Dermis microvascular lymphatic vessel endothelial cell (primary cell): ENCODE measurements at places on chromosomes 6 and 20. TPM values are rescaled to one million over a fixed set of nuclear protein-coding genes. Genes with fewer than 3 reads are reported as not detected.

RSPH9 gene
- 0.25 and 0.26 TPM in 2 replicates for total RNA-seq

MAS1 gene
- not detected in 2 replicates for total RNA-seq

SRSF12 gene
- under 0.01 and 0.13 TPM in 2 replicates for total RNA-seq

OR2B6 gene
- total RNA-seq: not detected in 2 replicates

TRIM10 gene
- not detected in 2 replicates for total RNA-seq

CYB5R4 gene
- 2.2 and 2.8 TPM in 2 replicates for total RNA-seq

FOXQ1 gene
- not detected in 2 replicates for total RNA-seq

SNAP25 gene
- total RNA-seq: under 0.01 TPM in 1 of 2 replicates, not detected in the other

CTNNBL1 gene
- 22.7 and 22.8 TPM in 2 replicates for total RNA-seq

DNA sequence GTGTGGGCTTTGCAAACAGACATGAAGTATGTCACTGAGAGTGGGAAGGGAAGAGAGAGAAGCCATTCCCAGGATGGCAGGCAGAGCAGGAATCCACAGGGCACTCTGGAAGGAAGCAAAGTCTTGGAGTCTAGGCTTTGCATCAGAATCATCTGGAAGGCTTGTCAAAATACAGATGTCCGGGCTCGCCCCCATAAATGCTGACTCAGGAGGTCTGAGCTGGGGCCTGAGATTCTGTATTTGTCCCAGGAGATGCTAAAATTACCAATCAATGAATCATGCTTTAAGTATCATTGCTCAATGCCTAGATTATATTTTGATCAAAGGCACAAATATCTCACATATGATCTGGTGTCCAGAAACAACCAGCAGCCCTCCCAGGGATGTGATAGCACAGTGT, 46.3 kb upstream of the PTPRT start:
- no peak for DNase-seq

- DNase-seq: no peak
Measured at GRCh38 chr6:156457601-156458000, 319.6 kb upstream of the ARID1B start.

- no peak for DNase-seq
Measured at GRCh38 chr6:145116591-145117178, 618.6 kb downstream of the EPM2A start.

- no peak for DNase-seq
Measured at GRCh38 chr6:163671355-163671754, 256.8 kb downstream of the QKI start.

DNA sequence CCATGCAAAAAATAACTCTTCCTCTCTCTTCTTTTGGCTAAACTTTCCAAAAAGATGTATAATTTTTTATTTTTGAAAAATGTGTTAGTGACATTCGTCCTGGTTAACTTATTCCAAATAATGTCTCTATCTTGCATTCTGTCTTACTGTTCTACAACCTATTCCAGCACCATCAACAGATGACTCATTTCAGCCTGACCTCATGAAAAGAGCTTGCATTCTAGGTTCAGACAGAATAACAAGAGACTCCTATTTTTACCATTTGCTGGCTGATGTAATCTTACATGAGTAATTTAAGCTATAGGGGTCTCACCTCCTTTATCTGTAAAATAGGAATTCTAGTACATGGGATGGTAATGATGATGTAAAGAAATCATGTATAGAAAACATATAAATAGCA, 109.0 kb downstream of the FUT9 start:
- no peak for DNase-seq

GRCh38 chr6:120899932-120900331, 434.3 kb downstream of the TBC1D32 start:
- DNase-seq: no peak

GRCh38 chr6:130843575-130844320, 16.5 kb downstream of the SMLR1 start:
- peak; percentile 45 for DNase-seq

DNA sequence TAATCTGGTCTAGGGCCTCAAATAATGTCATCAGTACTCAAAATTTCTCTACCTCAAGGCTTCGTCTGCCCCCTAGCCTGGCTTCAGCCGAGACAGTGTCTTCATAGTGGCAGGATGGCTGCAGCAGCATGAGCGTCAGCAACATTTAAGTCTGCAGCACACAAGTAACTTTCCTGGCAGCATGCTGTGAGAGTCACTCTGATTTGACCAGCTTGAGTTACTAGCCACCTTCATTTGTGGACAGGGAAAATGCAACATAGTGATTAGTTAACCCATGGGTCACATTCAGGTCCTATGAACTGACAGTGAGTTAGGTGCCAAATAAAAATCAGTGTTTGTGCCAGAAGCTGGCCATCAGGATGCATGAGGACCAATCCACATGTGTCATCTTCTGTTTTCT, 209.9 kb upstream of the SLC35B3 start:
- no peak for DNase-seq

DNA sequence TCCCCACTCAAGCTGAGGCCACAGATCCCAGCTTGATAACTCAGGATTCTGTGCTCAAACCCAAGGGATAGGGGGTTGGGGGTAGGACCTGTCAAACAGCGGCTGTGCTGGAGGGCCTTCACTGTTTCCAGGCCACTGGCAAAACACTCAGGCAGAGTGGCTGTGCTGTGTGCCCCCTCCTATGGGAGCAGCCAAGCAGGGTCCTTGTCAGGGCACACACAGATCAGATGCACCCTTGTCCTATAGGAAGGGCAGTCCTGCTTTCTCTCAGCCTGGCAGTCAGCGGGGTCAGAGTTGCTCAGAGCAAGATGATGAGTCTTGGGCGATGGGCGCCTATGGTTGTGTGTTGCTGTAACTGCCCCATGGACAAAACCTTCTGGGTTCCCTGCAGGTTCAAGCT, 554.8 kb downstream of the TBC1D32 start:
- no peak for DNase-seq

DNA sequence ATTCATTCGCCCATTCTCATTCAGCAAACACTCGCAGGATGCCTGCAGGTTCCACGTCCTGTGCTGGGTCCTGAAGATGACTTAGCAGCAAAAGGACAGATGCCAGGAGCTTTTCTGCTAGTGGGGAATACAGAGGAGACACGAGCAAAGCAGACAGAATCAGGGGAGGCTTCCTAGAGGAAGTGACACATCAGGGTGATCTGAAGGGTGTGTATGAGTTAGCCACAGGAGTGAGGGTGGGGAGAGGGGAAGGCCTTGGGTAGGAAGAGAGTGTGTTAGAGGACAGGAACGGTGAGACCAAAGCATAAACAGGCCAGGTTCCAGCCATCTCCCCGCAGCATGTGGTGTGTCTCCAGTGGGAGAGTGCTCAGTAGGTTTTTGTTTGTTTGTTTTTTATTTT, 73.4 kb upstream of the GTSF1L start:
- peak; percentile 4 for DNase-seq

GRCh38 chr20:45154183-45154582, 20.5 kb upstream of the PI3 start:
- no peak for DNase-seq

DNA sequence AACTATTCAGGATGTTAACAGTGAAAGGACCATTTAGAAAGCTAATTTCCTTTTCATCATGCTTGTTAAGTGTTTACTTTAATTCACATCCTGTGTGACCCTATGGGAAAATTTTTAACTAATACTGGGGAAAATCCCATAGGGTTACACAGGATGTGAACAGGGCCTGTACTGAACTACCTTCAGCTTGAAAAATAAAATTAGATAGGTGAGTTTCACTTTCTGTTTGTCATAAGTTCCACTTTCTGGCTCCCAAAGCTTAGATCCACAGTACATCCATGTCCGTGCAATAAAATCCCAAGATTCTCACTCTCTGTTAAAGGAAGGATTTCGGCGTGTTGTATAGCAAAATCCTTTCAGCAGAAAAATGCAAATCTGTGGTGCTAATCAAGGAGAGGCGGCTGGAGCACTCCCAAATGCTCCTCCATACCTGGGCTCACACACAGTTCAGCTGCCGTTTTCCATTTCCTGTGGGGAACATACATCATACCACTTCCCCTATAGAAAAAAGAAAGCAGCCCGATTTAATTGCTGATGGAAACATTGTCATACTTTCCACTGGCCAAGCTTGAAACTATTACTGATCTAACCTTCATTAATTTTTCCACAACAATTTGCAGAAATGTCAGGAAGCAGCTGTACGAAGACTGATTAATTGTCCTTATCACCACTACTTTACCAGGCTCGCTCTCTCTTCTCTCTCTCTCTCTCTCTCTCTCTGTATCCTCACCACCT, 125.2 kb downstream of the HIVEP2 start:
- DNase-seq: peak; percentile 95

DNA sequence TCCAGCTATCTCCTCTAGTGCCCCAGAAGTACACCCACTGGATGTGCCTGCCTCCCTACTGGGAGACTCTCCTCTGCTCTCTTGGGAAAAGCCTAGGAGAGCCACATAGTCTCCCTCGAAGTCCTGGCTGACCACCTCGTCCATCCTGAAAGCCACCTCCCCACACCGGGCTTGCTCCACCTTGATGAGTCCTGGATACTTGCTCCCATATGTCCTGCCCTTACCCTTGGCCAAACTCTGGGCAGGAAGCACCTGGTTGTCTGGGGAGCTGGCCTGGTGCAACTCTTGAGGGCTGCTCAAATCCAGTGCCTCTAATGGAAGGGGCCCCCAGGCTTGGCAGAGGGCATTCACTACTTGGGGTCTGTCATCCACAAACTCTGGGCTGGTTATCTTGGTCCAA, 19.3 kb downstream of the KIAA1755 start:
- DNase-seq: no peak

DNA sequence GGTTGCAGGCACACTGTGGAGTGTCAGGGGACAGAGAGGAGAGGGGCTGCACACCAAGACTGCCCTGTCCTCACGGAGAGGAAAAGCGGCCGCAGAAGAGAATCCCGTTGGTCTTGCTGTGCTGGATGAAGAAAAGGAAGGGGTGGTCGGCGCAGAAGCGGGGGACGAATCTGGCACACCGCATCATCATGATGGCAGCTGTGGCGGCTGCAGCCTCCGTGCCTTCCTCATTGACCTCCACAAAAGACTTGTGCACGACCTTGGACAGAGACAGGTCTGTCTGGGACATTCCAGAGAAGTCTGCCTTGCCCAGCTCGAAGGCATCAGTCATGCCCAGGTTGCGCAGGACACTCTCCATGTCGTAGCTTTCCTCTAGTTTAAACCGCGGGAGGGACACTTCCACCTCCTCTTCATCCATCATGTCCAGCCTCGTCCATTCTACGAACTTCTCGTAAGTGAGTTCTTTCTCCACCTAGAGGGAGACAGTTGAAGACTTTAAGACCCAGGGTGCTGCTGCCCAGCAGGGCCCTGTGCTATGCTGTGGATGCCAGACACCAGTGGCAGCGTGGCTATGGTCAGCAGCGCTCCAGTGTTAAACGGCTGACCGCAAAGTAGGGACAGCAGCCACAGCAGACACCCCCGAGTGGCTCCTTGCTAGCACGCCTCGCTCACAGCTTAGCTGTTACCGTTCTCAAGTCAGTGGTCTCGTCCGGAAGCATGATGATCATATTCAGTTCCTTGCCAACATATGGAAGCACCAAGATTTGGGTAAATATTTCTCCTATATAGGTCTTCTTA, 22.9 kb downstream of the SERPINB6 start:
- no peak for DNase-seq

GRCh38 chr20:19231359-19232035, 19.1 kb downstream of the SLC24A3 start:
- no peak for DNase-seq

DNA sequence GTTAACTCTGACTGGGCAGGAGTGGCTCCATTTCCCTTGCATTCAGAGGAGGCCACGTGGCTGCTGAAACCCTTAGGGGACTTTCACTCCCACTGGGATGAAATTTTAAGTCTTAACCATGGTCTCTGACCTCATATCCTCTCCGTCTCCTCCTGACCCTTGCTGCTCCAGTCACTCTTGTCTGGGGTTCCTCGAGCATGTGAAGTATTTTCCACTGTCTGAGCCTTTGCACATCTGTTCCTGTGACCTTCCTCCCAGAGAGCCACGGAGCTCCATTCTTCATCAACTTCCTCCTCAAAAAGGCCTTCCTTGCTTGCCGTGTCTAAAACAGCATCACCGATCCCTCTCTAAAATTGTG, 153.0 kb upstream of the UST start:
- DNase-seq: no peak

DNA sequence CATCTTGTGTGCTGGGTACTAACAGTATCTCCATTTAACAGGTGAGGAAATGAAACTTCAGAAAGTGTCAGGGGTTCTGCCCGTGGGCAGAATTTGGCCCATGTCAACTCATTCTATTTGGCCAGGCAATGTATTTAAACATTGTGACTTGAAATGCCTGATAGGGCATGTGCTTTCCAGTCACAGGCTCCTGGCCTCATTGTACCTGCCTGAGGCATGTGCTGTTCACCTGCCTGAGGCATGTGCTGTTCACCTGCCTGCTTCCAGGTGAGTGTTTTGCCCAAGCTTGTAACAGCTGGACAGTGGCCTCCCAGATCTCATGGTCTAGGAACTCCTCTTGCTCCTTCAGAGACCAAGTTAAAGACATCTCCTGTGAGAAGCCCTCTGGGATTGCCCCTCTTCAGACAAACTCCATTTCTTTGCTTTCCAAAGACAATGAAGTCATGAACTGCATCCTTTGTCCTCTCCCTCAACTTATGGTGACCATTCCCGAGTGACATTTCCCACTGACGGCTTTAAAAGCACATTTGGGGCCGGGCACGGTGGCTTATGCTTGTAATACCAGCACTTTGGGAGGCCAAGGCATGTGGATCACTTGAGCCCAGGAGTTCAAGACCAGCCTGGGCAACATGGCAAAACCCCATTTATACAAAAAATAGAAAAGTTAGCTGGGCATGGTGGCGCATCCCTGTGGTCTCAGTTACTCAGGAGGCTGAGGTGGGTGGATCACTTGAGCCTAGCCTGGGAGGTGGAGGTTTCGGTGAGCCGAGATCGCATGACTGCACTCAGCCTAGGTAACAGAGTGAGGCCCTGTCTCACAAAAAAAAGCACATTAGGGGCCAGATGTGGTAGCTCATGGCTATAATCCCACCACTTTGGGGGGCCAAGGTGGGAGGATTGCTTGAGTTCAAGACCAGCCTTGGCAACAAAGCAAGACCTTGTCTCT, 48.7 kb downstream of the BCAS4 start:
- no peak for DNase-seq

DNA sequence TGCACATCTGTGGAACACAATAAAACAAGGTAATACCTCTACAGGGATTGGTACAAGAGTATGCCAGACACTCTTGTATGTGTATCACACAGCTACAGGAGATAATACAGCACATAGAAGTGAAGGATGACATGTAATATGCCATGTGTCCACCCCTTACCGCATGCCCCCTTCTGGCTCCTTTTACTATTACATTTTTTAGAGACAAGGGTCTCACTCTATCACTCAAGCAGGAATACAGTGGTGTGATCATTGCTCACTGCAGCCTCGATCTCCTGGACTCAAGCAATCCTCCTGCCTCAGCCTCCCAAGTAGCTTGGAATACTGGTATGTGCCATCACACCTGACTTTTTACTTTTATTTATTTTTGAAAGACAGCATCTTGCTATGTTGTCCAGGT, 4.2 kb upstream of the NCR3 start:
- DNase-seq: peak; percentile 48

DNA sequence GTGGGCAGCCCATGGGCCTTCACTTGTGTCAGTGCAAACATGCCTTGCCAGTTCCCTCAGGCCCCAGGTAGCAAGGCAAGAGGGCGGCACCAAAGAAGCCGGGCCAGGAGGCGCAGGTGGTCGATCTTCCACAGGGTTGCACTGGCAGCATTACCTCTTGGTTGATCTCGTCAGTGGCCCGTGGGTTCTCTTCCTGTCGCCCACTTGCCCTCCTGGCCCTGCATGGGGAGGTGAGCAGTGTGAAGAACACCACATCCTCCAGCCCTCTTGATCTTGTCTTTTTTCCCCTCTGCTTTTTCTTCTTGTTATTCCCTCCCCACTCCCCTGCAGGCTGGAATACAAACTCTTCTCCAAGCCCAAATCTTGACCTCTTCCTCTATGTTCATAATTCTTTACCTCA, 3.0 kb upstream of the CST11 start:
- DNase-seq: no peak

- DNase-seq: no peak
Measured at GRCh38 chr20:32395066-32395465, 36.9 kb downstream of the ASXL1 start.
